ENCODE measurements at places on chromosomes 4 and X.

DNA sequence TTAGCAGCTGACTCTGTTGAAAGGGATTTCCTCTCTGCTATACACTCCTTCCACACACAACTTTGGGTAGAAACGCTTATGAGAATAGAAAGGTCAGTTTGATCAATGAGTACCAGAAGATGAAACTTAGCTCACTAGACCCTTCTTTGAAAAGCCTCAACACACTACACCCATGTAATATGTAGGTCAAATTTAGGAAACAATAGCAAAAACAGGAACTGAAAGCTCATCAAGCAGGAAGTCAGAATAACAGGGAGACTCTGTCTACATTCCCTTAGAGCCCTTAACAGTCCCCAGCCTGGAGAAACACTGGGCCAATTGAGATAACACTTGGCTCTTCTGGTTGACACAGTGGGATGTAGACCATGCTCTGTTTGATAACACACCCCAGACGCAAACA, 30.7 kb downstream of the SRPX2 start:
- no peak for DNase-seq

- no peak for DNase-seq
Observed at GRCh38 chr4:103996637-103997036, 276.9 kb upstream of the TACR3 start.

GRCh38 chrX:19566359-19567222, 51.3 kb upstream of the MAP3K15 start:
- DNase-seq, result no peak

GRCh38 chr4:127352220-127353113, 280.3 kb upstream of the INTU start:
- DNase-seq, result no peak

- DNase-seq, result peak; percentile 62
Observed at GRCh38 chr4:10706236-10706635, 21.7 kb upstream of the CLNK start.

- no peak for DNase-seq
Observed at GRCh38 chr4:137644201-137644600, 111.9 kb upstream of the PCDH18 start.

- peak; percentile 1 for DNase-seq
Observed at GRCh38 chrX:134548257-134549201, 88.6 kb downstream of the HPRT1 start.

GRCh38 chrX:95290455-95290854, 1394.2 kb upstream of the DIAPH2 start:
- DNase-seq, result no peak

DNA sequence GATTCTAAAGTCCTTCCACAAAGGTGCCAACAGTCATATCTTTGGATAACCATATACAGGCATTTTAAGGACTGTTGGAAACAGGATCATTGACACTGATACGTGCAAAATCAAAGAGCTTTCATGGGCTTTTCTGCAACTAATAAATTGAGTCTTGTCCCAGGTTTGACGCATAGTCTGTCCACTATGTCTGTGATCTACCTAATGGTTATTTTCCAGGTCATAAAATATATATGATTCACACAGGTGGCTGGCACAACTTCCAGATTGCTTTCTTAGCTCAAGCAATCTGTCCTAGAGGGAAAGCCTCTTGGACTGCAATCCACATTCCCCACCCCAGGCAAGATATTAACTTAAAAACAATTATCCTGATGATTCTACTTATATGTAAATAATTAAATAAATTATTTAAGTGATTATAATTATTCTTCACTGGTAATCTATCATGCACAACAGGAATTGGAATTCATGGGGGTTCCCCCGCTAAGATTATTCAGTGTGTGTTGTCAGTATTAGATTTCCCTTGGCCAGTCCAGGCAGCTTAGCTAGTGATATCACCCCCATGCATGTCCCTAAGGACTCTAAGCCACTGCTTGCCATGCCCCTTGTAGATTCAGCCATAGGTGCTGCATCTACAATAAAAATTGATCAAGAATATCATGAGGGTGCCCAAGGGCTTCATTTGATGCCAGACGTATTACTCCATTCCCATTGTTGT, 97.8 kb downstream of the TLL1 start:
- DNase-seq, result no peak

DNA sequence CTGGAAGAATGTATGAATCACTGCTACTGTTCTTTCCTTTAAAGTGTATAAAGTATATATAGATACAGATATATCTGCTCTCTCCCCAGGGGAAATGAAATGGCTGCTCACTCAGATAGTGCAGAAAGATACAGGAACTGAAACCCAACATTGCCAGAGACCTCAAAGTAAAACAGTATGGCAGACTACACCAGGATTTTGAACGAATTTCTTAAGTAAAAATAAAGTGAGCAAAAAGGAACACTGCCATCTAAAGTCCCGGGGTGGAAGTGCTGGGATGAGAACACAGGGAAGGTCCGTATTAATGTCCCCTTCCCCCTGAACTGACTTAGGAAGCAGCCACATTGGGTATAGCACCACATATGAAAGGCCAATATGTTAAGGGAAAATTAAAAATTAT, 93.4 kb downstream of the TMA16 start:
- no peak for DNase-seq

DNA sequence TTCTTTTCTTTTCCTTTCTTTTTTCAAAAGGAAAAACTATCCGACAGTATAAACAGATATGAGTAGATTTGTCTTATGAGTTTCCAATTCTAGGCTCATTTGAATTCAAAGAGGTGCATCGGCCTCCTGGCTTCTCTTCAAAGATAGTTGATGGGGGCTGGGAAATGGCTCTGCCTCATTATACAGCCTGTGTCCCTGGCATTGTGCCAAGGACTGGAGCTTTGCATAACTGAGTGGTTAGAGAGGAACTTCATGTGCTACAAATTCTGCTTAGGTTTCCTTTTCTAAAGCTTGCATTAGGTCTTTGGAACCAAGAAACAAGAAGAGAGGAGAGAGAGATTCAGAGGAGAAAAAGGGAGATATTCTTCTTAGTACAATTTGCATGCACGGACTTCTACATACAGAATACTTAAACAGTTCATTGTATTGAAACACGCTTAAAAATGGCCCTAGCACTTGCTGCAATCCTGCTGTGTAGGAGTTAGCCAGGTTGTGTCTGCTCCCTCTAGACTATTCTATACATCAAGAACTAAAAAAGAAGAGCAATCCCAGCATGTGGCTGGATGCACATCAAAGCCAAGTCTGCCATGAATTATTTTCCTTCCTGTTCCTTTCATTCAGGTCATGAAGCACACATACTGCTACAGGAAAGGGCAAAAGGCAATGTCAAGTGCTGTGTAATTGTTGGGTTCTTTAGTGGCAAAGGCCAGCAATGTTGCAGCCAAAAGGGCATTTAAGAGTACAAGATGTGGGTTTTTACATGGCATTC, 70.9 kb downstream of the INTS12 start:
- peak; percentile 81 for DNase-seq

- DNase-seq, result no peak
Observed at GRCh38 chrX:1181170-1181569, 31.3 kb downstream of the CRLF2 start.

- no peak for DNase-seq
Observed at GRCh38 chrX:66833426-66833825, 194.5 kb upstream of the EDA2R start.

- no peak for DNase-seq
Observed at GRCh38 chr4:184280591-184281071, 63.0 kb upstream of the ENPP6 start.

DNA sequence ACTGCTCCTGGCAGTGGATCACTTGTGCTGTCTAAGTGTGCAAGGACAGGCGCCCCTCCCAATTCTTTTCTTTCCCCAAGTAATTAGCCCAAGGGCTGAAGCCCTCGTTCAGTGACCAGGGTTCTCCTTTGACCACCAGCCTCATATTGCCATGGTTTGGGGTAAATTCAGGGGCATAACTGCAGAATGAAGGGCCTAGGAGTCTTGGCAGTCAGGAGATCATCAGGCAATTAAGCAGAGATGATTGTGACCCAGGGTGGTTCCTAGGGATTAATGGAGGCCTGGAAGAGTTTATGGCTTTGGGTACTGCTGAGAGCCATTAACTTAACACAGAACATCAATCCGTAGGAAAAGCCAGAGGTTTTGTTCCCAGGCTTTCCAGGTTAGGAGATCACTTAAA, 170.7 kb downstream of the PTTG2 start:
- no peak for DNase-seq

DNA sequence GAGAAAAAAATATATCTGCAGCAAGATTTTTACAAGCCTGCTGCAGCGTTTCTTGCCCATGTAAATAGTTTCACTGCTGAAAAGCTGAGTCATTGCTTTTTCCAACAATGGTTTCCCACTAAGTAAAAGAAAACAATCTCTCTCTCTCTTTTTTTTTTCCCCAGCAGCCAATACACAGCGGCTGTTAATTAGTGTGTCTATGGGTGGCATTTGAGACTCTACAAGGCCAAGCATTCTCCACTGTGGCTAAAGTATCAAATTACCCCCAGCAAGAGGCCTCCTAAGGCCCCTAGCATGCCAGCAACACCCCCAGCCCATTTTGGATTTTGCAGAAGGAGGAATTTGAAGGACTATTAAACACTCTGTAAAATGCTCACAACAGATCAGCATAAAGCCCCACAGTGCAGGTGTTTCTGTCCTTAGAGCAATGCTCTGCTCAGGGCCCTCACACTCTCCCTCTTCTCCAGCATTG, 837.4 kb downstream of the TRIML1 start:
- peak; percentile 77 for DNase-seq

GRCh38 chrX:69988955-69989394, 60.8 kb downstream of the AWAT2 start:
- DNase-seq, result no peak

DNA sequence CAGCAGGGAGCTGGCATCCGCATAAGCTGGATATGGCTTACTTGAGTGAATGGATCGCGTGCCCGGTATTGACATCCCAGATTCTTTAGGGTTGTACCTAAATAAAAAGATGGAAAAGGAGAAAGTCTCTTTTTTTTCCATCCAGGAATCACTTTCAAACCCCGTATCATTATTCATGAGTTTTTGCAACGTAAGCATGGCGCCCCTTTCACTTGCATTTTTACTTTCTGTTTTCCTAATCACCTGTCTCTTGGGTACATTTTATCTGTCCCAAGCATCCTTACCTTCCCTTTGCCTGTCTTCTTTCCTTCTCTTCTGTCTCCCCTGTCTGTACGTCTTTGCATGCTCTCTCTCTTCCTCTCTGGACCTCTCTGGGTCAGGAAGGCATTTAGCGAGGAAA, 128.6 kb downstream of the CPE start:
- no peak for DNase-seq

Measured in NCI-H2029 (cell line).